ENCODE measurements at places on chromosomes 2 and 18.

DNA sequence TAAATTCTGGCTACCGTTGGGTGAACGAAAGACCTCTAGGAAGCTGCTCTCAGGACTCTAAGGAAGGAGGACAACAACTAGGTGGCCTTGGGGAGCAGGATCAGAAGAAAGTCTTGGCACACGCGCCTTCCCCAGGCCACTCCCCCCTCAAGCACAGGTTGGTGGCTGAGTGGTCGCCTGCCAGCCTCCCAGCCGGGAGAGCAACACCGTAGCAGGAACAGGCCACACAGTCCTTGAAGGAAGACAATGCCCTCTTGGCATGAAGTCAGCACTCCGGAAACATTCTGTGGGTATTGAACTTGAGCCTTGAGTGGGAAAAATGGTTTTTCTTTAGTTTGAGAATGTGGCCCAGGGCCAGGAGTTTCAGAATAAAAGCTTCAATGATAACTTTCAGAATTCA lies 87.4 kb upstream of the AGAP1 start:
- DNase-seq, result no peak

DNA sequence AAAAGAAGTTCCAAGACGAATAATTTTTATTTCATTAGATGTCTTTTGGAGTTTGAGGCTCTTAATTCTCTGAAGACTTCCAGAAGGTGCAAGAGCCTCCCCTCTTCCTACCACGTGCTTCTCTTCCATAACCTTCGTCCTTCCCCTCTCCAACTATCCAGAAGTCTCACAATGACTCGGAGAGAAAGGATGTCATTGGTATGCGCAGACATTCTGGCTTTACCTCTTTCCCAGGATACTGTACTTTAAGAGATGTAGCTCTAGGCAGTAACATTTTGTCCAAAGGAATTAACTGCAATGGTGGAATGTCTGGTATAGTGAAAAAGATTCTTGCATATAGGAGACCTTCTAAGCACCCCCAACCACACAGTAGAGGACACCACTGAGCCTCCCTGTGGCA lies 249.0 kb upstream of the OSR1 start:
- DNase-seq, result no peak

DNA sequence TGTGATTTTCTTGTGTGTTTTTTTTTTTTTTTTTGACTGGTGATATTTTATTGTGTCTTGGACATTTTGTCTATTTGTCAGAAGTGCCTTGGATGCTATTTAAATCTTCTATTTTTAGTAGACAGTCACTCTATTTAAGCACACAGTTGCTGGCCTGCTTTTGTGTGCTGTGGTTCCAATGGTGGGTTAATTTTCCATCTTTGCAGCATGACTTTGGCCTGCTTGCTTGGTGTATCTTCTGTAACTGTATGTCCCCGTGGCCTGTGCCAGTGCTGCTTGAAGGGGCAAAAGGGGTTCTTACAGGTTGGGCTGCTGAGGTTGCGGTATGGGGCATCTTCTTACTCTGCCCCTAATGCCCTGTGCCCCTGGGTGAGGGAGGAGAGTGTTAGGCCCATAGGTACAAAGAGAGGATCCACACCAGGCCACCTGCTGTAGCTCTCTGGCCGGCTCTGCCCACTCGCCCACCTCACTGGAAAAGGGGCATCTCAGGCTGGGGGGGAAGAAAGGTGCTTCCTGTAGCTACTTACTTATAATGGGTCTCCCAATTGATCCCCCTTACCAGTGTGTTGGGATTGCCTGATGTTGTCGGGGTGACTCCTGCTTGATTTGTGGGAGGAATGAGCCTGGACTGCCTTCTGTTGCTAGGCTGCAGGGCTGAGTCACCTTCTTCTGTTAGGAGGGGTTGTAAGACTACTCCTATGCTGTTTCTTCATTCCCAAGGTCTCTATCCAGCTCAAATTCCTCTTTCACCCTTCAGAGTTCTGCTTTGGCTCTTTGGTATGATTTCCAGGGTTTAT lies 490.0 kb upstream of the HS6ST1 start:
- no peak for DNase-seq

DNA sequence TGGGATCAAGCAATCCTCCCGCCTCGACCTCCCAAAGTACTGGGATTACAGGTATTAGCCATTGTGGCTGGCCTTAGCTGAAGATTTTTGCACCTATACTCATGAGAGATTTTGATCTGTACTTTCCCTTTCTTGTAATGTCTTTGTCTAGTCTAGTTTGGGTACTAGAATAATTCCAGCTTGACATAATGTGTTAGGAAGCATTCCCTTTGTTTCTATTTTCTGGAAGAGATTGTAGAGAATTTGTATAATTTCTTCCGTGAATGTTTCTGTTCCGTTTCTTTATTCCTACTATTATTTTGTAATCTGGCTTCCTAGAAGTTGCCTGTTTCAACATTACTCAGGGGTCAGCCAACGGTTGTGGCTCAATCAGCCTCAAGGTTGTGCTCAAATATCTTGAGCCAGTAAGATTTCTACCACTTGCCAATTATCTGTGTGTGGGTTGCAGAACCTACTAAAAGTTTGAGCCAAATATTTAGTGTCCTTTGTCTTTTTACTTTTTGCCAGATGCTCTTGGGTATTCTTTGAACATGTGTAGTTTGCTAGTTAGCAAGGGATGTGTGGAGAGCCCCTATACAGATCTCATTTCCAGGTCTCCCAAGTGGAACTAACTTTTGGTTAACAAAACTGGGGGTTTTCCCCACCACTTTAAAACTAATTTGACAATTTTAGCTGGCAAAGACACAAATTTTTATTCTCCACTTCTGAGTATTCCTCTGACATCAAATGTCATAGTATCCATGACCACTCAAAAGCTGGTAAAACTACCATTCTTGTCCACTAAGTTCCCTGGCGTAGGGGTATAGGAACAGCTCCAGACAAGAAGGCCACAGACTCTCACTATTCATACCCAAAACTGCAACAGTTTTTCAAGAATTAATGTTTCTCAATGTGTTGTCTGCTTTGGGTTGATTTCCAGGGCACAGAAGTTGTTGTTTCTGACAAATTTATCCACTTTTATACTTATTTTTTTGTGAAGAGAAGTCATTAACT lies 42.8 kb upstream of the BAZ2B start:
- no peak for DNase-seq

- DNase-seq, result no peak
Observed at GRCh38 chr2:72104821-72105588, 42.7 kb downstream of the CYP26B1 start.

DNA sequence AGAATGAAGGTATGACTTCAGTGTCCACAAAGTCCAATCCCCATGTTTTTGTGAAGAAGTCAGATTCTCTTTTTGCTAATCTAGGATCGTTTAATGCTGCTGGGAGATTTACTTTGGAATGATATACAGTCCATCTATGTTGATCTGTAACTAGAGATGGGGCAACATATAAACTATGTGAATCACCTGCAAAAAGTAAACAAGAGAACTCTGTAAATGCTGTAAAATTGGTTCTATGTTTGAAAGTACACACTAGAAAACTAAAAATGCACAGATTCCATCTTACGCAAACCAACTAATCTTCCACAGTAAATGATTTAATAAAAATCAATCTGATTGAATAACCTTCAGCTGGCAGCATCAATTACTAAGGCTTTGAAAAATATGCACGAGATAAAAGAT lies 37.5 kb downstream of the VPS54 start:
- DNase-seq, result no peak

DNA sequence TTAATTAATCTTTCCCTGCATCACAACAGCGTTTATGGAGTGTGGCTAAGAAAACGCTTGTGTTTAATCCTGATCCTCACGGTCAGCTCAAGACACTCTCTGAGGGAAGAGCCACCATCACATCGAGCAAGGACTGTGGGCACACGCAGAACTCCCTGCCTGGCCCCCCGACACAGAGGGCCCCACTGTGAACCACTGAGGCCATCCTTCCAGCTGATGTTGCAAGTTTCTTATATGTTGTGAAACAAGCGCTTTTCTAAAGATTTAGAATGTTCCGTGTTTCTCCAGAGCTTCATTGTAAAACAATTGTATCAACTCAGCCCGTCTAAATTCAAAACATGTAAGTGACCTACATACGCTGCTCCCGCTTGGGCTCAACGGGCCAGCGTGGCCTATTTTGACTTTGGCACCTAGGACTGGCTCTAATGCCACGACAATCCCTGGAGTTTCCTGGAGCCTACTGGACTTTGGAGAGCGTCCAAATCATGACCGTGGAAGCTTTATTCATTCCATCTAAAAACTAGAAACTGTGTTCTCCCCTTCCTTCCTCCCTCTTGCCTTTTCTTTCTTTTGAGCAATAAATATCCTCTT lies 34.9 kb downstream of the SERPINE2 start:
- no peak for DNase-seq

GRCh38 chr2:234989183-234989701 lies 37.4 kb downstream of the SH3BP4 start:
- no peak for DNase-seq

GRCh38 chr2:98212092-98213000 lies 125.4 kb downstream of the VWA3B start:
- DNase-seq, result no peak

GRCh38 chr2:74676331-74676730 lies 22.3 kb downstream of the SEMA4F start:
- no peak for DNase-seq

- DNase-seq, result no peak
Observed at GRCh38 chr2:9152975-9153642, 53.5 kb upstream of the ASAP2 start.

DNA sequence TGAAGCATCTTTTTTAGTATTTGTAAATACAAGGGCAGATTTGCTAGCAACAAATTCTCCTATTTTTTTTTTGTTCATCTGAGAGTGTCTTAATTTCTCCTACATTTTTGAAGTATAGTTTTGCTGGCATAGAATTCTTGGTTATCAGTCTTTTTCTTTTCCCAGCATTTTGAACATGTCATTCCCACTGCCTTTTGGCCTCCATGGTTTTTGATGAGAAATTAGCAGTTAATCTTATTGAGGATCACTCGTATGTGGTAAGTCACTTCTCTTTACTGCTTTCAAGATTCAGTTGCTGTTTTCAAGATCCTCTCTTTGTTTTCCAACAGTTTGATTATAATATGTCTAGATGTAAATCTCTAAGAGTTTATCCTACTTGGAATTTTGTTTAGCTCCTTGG lies 16.9 kb upstream of the RNF149 start:
- no peak for DNase-seq

DNA sequence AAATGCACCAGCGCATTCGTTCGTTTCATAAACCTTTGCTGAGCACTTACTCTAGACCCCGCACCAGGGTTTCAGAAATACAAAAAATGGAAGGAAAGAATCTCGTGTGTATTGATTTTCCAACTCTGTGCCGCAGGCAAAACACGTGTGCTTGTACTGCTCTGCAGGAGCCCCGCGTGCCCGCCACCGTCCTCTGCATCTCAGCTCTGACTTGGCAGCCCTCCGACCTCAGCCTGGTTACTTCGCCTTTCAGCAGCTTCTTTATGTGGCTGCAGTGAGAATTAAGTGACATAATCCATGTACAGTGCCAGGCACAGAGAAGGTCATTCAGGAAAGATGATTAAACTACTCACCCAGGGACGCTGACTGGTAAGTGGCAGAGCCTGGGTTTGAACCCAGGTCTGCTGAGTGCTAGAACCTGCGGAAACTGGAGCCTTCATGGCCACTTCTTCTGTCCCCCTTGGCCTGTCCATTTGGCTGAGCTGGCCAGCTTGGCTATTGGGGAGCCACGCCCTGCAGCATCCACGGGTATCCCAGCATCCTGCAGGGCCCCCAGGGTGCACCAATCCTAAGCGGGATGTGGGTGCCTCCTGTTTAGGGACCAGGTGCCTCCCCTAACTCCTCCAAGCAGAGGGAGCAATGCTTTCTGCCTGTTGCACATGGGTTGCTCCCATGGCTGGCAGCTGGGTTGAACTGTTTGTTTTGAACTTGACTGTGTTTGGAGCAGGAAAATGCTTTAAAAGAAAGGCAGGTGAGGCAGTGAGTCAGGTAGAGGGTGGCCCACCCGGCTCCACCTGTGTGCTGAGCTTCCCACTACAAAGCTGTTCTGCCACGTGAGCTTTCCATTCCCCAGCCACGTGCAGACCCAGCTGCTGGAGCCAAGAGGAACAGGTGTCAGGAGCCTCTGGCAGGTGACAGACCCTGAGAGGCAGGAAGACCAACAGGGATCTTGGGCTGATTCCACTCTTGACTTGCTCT lies 34.3 kb downstream of the INHBB start:
- DNase-seq, result no peak

GRCh38 chr18:77016936-77017335 lies 115.6 kb downstream of the MBP start:
- no peak for DNase-seq

GRCh38 chr2:143071185-143071876 lies 57.9 kb upstream of the ARHGAP15 start:
- DNase-seq, result no peak

DNA sequence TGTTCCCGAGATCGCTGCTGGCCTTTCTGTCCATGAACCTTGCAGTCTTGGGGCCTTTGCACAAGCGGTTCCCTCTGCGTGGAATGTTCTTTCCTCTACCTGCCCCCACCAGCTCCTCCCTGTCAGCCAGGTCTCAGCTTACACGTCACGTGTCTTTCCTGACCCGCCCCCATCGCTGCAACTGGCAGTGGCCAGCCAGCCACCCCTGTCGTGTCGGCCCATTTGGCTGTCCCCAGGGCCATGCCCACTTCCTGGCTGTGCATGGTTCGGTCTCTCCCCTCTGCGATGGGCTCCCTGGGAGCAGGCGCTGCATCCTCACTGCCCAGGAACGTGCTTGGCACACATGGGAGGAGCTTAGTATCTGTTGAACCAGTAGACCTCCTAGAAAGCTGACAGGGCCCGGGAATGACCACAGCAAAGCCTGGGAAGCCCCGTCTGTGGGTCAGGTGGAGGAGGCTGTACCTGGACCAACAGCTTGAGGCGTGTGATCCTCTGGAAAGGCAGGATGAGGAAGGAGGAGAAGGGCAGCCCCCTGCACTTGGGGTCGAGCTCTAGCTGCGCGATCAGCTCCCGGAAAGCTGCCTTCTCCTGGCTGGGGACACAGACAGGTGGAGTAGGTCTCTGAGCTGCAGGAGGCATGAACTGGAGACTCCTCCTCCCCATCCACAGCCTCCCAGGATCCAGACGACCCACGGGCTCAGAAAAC lies 21.0 kb downstream of the SNORC start:
- DNase-seq, result no peak

DNA sequence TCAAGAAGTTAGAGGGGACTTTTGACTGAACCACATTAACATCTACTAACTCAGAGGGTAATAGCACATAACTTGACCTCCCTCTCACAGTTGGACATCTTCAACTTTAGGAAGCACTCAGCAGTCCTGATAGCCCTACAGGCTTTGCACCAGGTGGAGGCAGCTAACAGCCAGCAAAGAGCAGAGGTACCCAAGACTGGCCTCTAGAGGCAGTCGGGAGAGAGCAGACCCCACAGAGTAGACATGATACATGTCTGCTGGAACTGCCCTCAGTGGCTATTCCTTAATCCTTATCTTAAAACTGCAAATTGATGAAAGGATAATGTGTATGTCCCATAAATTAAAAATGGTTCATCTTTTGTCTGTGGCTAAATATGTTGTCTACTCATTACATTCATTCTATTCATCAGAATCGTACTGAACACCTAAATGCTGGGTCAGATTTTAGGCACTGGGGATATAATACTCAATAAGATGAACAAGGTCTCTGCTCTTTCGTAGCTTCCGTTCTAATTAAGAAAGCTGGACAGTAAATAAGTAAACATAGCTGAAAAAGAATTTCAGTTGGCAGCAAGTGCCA lies 49.8 kb downstream of the CAB39 start:
- no peak for DNase-seq

Data from stimulated activated CD8-positive, alpha-beta memory T cell treated with anti-CD3 and anti-CD28 coated beads, Interleukin-7, amount 100 ng/mL, for 24 hours (primary cell).